Lower lobe of right lung (tissue), 2 donors: ENCODE measurements at places on chromosomes 4 and X. TPM values are rescaled to one million over a fixed set of nuclear protein-coding genes. Genes with fewer than 3 reads are reported as not detected.

The ANOS1 gene
- total RNA-seq = 46.2 TPM

The NPY2R gene
- 0.27 TPM for total RNA-seq

The MAGEB10 gene
- not detected for total RNA-seq

The CXorf49 gene
- not detected for total RNA-seq

The RBMX2 gene
- total RNA-seq = 17.9 TPM

The SH2D1A gene
- total RNA-seq = 1.0 TPM

The PLRG1 gene
- 55.7 TPM for total RNA-seq

The ZFYVE28 gene
- 12.9 TPM for total RNA-seq

The SSX3 gene
- total RNA-seq = not detected

The L1CAM gene
- total RNA-seq = 1.6 TPM

The HPGD gene
- total RNA-seq = 87.2 TPM

The DCAF4L1 gene
- 0.53 TPM for total RNA-seq

The FAM241A gene
- 5.0 TPM for total RNA-seq

The COL4A6 gene
- total RNA-seq = 1.8 TPM

The COL25A1 gene
- total RNA-seq = 0.35 TPM

The ATOH1 gene
- not detected for total RNA-seq

The EMCN gene
- total RNA-seq = 53.3 TPM

The MGARP gene
- total RNA-seq = not detected

The MAGEA10 gene
- total RNA-seq = not detected

The ZIC3 gene
- total RNA-seq = not detected

The SPP1 gene
- total RNA-seq = 8.0 TPM

The ETDB gene
- total RNA-seq = not detected

The JCHAIN gene
- total RNA-seq = 191 TPM
